ENCODE measurements at places on chromosomes 5 and 9.

DNA sequence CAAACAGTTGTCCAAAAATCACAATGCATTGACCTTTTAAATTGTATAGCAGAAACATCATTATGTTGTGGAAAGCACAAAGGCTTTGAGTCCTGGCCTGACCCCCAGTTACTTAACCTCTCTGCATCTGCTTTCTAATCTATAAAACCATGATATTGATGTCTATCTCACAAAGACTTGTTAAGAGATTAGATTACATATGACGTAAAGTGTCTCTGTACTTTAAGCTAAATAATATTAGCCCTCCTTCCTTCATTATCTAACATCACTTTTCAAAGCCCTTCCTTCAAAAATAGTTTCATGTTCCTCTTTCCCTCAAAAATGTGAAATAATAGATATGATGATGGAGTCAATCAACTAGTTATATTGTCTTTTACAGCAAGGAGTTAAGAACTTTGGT is 3.4 kb downstream of the ADAMTS6 start:
- no peak for DNase-seq

- no peak for DNase-seq
Measured at GRCh38 chr9:127005770-127006314, 91.3 kb downstream of the RALGPS1 start.

DNA sequence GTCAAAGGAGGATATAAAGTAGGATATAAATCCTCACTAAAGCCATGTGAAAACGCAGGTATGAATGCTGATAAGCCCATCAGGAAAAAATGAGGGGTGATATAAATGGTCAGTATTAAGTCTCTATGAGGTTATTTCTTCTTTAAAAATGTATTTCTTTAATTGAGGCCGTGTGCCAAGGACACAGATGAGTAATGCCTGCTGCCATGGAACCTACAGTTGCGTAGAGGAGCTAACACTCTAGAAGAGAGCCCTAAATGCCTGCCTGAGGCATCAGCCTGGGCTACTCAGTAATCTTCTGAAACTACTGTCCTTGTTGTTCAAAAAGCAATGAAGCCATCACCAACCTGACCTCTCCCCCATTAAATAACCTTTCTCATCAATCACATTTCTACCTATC is 84.9 kb downstream of the KLHL3 start:
- DNase-seq = no peak

DNA sequence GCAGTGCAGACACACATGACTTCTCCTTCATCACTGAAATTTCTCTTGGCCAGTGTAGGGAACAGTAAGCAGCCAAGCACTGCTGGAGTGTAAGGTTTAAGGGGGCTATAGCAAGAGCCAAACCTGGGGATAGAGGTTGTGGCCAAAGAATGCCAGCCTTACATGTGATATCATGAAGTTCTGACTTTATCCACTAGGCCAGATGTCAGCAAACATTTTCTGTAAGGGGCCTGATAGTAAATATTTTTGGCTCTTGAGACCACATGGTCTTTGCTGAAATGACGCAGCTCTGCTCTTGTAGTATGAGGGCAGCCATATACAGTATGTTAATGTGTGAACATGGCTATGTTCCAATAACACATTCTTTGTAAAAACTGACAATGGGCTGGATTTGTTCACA is 29.7 kb upstream of the FYB1 start:
- DNase-seq = no peak

DNA sequence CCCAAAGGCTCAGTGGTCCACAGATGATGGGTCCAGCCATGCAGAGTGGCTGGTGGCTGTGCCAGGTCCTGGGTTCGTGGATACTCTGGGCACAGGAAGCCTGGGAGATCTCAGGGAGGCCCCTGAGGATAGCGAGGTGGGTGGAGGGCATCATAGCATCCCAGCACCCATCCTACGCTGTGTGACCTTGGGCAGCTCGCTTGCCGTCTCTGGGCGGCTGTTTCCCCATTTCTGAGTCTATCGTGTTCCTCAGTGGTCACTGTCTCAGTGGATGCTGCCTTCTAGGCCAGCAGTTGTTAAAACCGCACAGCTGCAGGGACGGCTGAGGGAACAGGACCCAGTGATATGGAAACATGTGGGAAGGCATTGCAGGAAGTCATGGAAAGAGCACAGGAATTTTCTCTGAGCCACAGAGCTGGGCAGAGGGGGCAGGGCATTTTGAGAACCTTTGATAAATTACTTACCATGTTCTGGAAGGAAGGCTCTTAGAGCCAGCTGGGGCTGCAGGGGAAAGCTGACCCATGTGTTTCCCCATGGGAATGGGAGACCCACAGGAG is 86.4 kb upstream of the COL5A1 start:
- no peak for DNase-seq

- no peak for DNase-seq
Measured at GRCh38 chr5:146762830-146763229, 115.7 kb downstream of the PPP2R2B start.

GRCh38 chr5:675111-675870 is 17.9 kb downstream of the TPPP start:
- peak; percentile 13 for DNase-seq

GRCh38 chr5:80348171-80348570 is 28.4 kb downstream of the SPZ1 start:
- no peak for DNase-seq

GRCh38 chr5:61461926-61462325 is 129.9 kb downstream of the ZSWIM6 start:
- no peak for DNase-seq

- DNase-seq = peak; percentile 78
Measured at GRCh38 chr5:43007246-43007910, 32.7 kb downstream of the ANXA2R start.

DNA sequence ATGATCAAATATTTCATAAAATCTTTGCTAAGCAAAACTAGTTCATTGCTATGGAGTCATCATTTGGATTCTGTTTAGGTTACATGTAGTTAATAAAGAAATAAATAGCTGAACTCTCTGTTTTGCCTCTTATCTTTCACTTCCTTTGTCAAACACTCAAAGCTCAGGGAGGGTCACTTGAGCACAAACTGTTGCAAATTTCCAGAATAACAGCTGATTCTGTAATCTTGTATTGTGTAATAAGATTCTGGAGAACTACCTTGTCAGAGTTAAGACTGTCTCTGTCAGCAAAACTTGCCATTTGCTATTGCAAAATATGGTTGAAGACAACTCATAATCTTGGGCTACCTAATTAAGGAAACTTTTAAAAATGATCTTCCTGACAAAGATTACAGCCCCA is 182.0 kb upstream of the MOCS2 start:
- no peak for DNase-seq

DNA sequence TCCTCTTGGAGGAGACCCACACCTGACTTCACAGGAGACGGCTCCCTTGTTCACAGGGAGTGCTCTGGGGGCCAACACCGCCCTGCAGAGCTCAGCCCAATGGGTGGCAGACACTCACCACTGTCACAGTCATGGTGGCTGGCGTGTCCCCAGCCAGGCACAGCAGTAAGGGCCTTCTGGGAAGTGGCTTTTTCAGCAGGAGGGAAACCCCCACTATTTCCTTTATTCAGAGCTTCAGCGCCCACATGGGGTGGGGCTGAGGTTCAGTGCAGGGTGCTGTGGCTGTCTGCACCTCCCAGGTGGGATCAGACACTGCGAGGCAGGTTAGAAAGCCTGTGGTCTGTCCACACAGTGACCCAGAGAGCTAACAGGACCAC is 3.6 kb upstream of the SNAPC4 start:
- DNase-seq = no peak

GRCh38 chr5:160455600-160455999 is 33.9 kb downstream of the PTTG1 start:
- no peak for DNase-seq

GRCh38 chr5:125412561-125413495 is 666.4 kb upstream of the ZNF608 start:
- peak; percentile 52 for DNase-seq

DNA sequence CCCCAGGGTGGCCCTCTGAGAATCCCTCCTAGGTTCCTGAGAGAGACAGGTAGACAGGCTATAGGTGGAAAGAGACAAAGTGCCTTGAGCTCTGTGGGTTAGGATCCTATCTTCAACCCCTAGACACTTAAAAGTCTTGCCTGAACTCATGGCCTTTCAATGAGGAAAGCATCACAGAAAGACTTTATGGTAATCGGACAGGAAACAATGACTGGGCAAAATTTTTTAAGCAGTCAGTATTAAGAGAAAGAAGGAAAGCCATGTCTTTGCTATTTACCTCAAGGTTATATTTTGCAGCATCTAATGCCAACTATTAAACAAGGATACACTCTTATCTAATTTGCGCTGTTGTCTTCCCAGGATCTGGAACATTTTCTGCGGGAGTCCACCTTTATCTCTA is 93.2 kb downstream of the PCSK1 start:
- DNase-seq = no peak

DNA sequence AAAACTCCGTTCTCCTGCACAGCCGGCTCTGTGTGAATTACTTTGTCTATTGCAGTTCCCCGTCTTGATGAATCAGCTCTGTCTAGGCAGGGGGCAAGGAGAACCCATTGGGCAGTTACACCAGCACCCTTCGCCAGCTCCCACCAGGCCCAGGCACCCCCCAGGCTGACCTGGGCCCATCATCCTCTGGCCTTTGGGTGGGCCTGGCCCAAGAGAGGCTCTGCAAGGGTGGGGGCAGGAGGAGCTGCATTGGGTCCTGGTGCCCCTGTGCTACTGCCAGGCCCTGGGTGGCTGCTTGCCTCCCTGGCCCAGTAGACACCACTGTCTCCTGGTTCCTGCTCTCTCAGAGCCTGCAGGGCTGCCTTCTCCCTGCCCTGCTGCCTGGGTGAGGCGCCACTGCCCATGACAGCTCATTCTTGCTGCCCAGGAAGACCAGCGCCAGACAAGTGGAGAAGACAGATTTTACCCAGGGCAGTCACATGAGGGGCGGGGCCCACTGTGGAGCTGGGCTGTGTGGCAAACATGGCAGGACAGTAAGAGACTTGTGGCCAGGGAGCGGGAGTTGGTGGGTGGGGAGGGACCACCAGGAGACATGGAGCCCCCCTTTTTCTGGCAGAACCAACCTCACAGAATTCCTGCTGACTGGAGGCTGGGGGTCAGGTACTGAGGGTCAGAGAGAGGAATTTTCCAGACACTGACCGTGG is 67.2 kb downstream of the MRPL36 start:
- DNase-seq = no peak

GRCh38 chr5:180208038-180208434 is 975 bp downstream of the RASGEF1C start:
- no peak for DNase-seq

GRCh38 chr5:79865579-79865978 is 125.5 kb downstream of the MTX3 start:
- DNase-seq = no peak

DNA sequence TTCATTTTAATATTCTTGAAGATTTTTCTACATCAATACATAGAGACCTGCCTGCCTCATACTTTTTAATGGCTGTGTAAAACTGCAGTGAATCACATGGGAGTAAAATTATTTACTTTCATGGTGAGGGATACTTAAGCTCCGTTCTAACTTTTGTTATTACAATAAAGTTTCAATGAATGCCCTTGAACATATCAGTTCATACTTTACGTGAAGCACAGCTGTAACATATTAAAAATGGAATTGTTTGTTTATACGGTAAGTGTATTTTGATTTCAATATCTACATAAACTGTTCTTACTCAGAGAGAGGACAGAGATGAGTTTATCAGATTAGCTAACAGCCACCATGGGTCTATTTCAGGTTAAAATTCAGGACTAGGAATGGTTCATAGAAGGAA is 155.1 kb downstream of the NR3C1 start:
- no peak for DNase-seq

- no peak for DNase-seq
Measured at GRCh38 chr5:21071421-21071820, 1083.4 kb upstream of the CDH18 start.

DNA sequence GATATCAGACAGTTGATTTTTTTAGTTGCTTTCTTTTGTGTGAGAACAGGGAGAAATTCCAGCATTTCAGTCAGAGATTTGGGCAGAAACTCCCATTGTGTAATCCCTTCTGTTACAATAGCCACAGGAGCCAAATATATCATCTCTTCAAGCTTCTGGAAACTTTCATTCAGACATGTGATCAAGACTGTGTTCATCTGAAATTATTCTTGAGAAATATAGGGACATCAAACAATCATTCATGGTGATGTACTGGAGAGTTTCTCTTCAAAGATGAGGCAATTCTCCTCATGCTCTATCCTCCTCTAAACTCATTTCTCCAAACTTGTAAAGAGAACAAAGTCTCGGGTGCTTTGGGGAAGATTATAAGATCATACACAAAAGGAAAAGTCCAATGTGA is 35.2 kb upstream of the CSNK1G3 start:
- no peak for DNase-seq

DNA sequence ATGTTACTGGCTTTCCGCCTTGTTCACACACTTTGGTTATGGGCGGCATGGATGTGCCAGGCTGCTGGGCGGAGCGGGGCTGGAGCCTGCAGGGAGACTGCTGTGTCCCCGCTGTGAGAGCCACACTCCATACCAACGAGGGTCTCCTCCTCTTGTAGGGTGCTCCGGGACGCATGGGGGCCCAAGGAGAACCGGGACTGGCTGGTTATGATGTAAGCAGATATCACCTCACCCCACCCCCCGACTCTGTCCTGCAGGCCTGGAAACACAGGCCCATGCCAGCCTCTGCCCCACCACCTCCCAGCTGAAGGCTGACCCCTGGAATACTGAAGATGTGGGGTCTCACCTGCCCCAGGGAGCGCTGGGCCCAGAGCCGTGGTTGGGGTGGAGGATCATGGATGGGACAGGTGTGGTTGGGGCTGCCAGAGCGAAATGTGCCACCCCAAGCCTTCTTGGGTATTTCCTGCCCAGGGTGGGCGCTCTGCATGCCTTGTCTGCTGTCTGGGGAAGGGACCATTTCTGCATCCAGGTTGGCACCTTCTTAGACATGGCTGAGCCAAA is 39.3 kb upstream of the ORM1 start:
- peak; percentile 12 for DNase-seq

DNA sequence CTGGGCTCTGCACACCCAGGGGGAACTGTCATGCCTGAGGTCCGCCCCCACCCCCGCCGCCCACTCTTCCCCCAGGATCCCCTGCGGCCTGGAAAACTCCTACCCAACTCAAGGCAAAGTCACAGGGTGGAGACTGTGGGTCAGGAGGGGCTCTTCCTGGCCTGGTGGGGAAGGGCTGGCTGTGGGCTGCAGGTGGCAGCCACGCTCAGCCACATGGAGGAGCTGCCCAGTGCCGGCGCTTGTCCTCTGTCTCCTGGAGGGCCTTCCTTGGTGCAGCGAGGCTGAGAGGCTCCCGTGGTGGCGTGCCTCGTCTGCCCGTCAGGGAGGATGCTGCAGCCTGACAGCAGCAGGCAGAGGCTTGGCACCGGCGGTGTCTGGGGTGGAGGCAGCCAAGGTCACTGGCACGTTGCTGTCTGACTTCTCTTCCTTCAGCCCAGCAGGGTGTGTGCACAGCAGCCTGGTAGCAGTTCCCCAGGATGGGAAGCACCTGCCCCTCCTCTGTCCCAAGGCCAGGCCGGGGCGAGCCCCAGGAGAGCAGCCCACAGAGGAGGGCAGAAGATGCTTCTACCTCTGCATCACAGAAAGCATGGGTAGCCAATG is 78.1 kb downstream of the ADAMTS2 start:
- DNase-seq = peak; percentile 34

DNA sequence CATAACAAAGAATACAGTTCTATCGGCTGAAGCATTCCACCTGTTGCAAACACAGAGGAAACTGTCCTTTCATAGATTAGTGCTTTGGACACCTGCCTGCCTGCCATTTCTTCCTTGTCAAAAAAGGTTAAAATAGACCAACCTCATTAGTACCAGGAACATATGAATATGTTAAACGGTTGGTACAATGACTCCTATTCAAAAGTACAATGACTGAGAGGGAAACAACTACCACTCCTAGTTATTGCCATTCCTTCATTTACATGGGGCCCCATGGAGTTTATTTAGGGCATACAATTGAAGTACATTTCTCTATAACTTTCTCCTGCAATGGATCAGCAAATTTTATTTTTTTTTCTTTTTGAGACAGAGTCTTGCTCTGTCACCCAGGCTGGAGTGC is 77.4 kb upstream of the PIP5K1B start:
- DNase-seq = no peak
